Posterior vena cava (tissue), 2 donors: ENCODE measurements at places on chromosomes 7 and 10.
A peak's percentile ranks its signal among the peaks of the same experiment; 100 is the strongest.

- DNase-seq: no peak
Observed at GRCh38 chr7:78002021-78002420, 203.4 kb downstream of the PHTF2 start.

GRCh38 chr7:81503336-81503735, 266.5 kb downstream of the HGF start:
- DNase-seq: no peak

DNA sequence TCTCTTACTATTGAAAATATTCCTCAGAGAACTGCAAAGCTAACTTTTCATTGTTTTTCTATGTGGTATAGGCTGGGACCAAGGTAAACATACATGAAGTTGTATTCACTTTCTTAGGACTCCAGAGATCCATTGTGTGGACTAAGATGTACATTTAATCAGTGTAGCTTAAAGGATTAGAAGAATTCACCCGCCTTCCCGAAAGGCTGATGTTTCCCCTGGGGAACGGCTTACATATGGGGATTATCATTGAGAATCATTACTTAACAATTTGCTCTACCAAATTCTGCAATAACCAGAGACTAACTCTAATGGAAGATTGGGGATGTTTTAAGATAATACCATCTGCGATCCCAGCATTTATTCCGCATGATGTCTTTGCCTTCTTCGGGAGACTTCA, 257.1 kb upstream of the KIAA1217 start:
- DNase-seq: no peak

GRCh38 chr10:80590585-80591125, 53.0 kb downstream of the SH2D4B start:
- no peak for DNase-seq

DNA sequence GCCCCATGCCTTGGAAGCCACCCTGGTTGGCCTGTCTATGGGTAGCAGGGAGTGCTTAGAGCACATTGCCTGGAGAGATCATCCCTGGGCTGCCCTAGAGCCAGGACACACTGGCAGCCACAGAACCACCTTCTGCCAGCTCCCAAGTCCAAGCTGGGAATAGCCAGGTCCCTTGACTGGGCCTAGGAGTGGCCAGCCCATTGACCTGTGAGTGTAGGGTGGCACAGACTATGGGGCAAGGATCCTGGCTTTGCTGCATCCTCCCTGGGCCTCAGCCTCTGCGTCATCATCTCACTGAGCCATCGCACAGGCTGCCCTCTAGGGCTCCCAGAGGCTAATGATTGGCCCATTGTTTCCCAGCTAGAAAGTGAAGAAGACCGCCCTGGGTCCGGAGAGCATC, 7.0 kb downstream of the AQP1 start:
- DNase-seq: peak; percentile 58

DNA sequence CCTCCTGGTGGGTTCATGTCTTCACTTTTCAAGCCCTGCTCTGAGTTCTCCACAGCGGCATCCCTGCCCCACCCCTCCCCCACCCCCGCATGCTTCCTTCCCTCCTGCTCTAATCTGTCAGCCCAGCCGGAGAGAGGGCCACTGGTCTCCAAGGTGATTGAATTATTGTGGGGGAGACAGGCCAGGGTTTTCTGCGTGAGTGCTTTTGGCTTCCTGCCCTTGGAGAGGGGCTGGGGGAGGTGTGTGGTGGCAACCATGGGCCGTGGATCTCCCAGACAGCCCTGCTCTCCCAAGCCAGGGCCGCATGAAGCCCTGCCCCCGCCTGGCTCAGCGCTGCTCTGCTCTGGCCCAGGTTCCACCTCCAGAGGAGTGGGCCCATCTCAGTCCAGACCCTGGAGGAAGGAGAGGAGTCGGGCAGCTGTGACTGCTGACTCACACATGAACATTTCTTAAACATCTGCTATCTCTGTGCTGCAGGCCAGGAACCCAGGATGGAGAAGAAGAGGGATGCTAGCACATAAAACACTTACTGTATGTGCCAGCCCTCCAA, 109.9 kb downstream of the ZMIZ1 start:
- no peak for DNase-seq

GRCh38 chr10:17239345-17240085, 11.5 kb downstream of the VIM start:
- DNase-seq: no peak

GRCh38 chr10:7492660-7493046, 81.8 kb upstream of the SFMBT2 start:
- DNase-seq: no peak

DNA sequence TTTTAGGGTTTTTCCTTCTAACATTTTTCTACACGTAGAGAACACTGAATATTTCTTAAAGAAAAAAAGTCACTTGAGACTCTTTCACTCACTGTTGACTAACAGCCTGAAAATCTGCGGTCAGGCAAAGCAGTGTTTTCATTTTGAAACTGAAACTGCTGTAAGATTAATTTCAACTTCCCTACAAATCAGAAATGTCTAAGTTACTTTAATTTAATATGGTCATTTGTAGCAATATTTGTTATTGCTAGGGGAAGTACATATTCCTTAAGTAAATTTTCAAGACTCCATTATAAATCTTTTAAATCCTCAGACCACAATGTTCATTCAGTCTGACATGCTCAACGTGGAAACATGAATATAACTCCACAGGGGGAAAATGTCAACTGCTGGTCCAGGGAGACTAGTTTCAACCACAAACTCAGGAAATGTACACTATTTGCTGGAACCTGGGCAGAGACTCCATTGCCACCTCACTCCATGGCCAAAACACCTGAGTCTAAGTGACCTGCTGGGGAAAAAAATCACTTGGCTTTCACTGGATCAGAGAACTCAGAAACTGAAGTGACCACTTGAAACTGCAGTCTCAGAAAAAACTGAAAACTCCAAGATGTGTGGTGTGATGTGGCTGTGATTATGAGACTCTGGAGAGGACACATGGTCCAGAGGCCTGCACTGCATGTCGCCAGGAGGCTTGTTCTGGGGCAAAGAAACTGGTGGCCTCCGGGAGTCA, 161.2 kb downstream of the TAX1BP1 start:
- DNase-seq: no peak

GRCh38 chr7:155062411-155062810, 7.7 kb upstream of the HTR5A start:
- DNase-seq: no peak

DNA sequence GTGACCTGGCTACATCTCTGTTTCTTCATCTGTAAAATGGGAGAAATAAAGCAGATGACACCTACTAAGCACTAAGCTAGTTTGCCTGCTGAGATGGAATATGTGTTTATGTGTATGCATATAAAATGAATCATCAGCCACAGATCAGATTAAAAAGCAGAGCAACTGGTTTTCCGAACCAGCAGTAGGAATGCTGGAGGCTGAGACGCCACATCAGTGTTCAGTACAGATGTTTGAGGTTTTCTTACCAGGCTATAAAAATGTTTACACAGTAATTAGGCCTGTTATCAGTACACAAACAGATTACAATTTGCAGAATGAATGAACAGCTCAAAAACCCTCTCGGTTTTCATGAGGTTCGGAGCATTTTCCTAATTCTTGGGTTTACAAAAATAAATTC, 85.8 kb downstream of the CALN1 start:
- DNase-seq: no peak

DNA sequence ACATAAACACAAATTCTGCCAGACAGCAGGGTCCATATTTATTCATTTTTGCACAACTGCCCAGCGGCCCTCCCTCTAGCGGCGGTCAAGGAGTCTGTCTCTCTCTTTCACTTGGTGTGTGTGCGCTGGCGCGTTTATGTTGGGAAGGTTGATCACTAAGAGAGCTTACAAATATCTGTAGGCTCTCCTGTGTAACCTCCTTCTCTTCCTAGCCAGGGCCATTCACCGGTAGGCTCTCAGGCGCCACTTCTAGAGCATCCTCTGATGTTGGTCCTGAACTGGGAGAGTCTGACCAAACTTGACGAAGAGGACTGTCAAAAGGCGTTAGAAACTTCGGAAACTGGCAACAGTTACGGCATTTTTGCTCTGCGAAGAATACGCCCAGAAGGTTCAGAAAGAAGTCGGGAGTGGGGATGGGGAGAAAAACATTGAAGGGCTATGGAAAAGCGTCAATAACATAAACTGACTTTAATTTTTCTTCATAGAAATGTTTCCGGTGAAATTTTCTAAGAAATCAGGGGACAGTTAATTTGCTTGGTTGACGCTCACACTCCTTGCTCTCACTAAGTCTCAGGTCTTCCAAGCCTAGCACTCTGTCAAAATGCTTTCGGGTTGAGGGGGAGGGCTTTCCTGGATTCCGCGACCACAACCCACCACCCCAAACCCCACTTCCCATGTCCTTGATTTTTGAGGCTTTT, 731.1 kb downstream of the ZWINT start:
- DNase-seq: peak; percentile 73

GRCh38 chr7:999941-1000935, 17.3 kb downstream of the CYP2W1 start:
- no peak for DNase-seq

- no peak for DNase-seq
Observed at GRCh38 chr10:52573347-52573746, 199.2 kb downstream of the MBL2 start.

- DNase-seq: no peak
Observed at GRCh38 chr10:88439932-88440331, 143.2 kb downstream of the RNLS start.

- DNase-seq: peak; percentile 56
Observed at GRCh38 chr7:706721-707120, 19.8 kb upstream of the DNAAF5 start.
